ENCODE measurements at places on chromosomes 5 and 9. TPM values are rescaled to one million over a fixed set of nuclear protein-coding genes. Genes with fewer than 3 reads are reported as not detected.

DNA sequence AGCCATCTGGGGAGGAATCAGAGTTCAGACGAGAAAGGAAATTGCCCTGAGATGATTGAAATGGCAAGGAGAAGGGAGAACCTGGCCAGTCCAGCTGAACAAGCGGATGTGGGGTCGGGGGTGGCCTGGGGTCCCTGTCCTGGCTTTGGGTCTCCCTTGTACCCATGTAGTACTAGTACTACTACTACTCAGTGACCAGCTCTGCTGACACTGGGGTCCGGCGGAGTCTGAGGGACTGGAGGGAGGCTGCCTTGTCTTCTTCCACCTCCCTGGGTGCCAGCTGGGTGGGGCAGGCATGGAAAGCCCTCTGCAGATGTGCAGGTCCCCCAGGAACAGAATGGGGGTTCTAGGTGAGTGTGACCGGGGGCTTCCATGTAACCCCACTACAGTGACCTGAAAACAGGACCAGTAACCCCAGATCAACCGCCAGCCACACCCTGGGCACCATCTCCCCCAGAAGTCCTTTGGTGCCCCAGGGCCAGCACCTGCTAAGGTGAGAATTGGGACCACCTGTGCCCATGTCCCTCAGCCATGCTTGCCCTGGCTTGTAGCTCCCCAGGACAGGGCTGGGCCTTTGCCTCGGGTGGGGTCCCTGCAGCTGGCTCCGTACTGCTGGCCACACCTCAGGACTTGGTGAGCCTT lies 89.1 kb upstream of the COL5A1 start:
- H3K27me3 ChIP-seq = peaks cover 6% of the 10 kb centered on the region
- no peaks in the 10 kb centered on the region for H3K4me1 ChIP-seq
- no peak overlapping the region for H3K27ac ChIP-seq
- peak; percentile 73 for DNase-seq
- no peaks in the 10 kb centered on the region for H3K36me3 ChIP-seq

Gene ANGPTL2
- 103 TPM for total RNA-seq

Gene DRD1
- total RNA-seq = not detected

DNA sequence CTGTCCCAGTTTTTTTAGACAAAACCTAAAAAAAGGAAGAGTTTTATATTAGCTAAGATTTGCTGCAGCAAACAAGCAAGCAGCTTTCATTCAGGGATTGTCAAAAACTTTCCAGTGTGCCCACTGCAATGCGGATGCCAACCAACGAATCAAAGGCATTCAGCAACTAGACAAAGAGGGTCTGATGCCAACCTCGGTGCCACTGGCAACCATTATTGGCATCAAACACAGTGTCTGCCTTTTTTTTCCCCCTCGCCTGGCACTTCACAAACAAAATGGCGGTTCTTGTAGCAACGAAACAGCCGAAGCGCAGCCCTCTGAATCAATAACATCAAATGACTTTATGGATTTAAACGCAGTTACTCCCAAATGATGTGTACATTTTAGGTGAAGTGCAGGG lies 10.4 kb downstream of the NFIB start:
- no peak overlapping the region for H3K4me3 ChIP-seq
- no peak overlapping the region for H3K27ac ChIP-seq
- H3K27me3 ChIP-seq = no peaks in the 10 kb centered on the region
- no peaks in the 10 kb centered on the region for H3K4me1 ChIP-seq
- DNase-seq = no peak

Gene GRIA1
- 0.19 TPM for total RNA-seq

Gene HSPA5
- 162 TPM for total RNA-seq

Gene OGN
- total RNA-seq = 0.14 TPM

DNA sequence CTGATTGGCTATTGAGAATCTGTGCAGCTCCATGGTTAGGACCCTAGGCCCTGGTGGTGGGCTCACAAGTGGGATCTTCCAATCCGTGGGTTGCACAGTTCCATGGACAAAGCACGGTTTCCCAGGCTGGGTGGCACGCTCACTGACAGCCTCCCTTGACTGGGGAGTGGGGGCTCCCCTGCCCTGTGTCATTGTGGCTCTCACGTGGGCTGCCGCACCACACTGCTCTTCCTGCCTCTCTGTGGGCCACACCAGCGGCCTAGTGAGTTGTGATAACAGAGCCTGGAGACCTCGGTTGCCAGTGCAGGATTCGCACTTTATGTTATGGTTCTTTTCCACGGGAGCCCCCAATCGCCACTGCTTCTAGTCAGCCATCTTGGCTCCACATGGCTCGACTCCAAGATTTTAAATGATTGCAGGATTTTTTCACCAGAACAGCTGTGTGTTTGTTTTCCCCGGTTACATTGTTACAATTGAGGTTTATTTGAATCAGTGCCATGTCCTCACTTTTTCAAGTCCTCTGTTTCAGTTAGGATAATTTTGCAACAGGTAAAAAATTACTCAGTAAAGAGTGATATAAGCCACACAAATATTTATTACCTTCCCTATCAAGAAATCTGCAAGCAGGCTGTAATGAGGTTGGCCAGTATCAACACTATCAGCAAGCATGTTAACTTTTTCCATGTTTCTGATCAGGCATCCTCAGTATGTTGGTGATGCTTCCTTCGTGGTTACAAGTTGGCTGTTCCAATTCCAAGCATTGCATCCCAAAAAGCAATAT lies 253.8 kb downstream of the ZNF608 start:
- H3K27me3 ChIP-seq = no peaks in the 10 kb centered on the region
- H3K4me3 ChIP-seq = no peak overlapping the region
- H3K27ac ChIP-seq = no peak overlapping the region
- no peak for DNase-seq

- H3K4me1 ChIP-seq = peaks cover 13% of the 10 kb centered on the region
- DNase-seq = no peak
- H3K27ac ChIP-seq = no peak overlapping the region
Observed at GRCh38 chr9:133529457-133529856, 4.7 kb upstream of the MYMK start.

GRCh38 chr5:173591056-173591514 lies 25.4 kb downstream of the BOD1 start:
- DNase-seq = no peak
- no peaks in the 10 kb centered on the region for H3K36me3 ChIP-seq
- H3K4me1 ChIP-seq = no peaks in the 10 kb centered on the region

GRCh38 chr5:6644794-6645241 lies 11.6 kb downstream of the SRD5A1 start:
- DNase-seq = no peak
- H3K27me3 ChIP-seq = no peaks in the 10 kb centered on the region
- no peak overlapping the region for H3K27ac ChIP-seq
- no peaks in the 10 kb centered on the region for H3K36me3 ChIP-seq
- H3K4me3 ChIP-seq = no peak overlapping the region

Gene ITK
- total RNA-seq = 81.1 TPM

Gene NEUROG1
- total RNA-seq = not detected

GRCh38 chr9:269081-269711 lies 54.5 kb downstream of the DOCK8 start:
- peaks cover 21% of the 10 kb centered on the region for H3K36me3 ChIP-seq
- H3K27me3 ChIP-seq = no peaks in the 10 kb centered on the region
- no peak overlapping the region for H3K4me3 ChIP-seq
- H3K4me1 ChIP-seq = peaks cover 99% of the 10 kb centered on the region
- H3K27ac ChIP-seq = peak overlapping the region; percentile 95

- no peak overlapping the region for H3K27ac ChIP-seq
- peaks cover 6% of the 10 kb centered on the region for H3K4me1 ChIP-seq
- H3K27me3 ChIP-seq = peaks cover 6% of the 10 kb centered on the region
- no peak for DNase-seq
- H3K36me3 ChIP-seq = no peaks in the 10 kb centered on the region
Observed at GRCh38 chr9:98344581-98344980, 89.1 kb upstream of the TBC1D2 start.

GRCh38 chr5:136375920-136376319 lies 10.6 kb upstream of the TRPC7 start:
- no peaks in the 10 kb centered on the region for H3K36me3 ChIP-seq
- H3K27ac ChIP-seq = no peak overlapping the region
- no peaks in the 10 kb centered on the region for H3K27me3 ChIP-seq
- DNase-seq = no peak
- no peak overlapping the region for H3K4me3 ChIP-seq

Gene PRSS3
- not detected for total RNA-seq

DNA sequence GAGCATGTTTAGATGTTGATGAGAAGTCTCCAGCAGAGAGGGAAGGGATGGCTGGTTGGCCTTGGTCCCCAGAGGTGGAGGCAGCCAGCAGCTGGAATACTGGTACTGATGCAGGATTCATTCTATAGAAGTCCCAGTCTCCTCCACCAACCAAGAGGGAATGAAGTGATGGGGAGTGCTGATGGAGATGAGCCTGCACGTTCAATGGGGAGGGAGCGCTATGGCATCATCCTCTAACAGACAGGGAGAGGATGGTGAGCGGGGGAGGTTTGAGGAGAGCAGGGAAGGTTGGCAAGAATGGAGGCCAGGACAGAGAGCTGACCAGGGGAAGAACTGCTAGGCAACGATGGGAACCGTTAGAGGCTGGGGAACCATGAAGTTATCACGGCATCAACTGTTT lies 159.8 kb upstream of the MVB12B start:
- H3K27me3 ChIP-seq = no peaks in the 10 kb centered on the region
- peak; percentile 30 for DNase-seq
- H3K4me1 ChIP-seq = no peaks in the 10 kb centered on the region
- no peak overlapping the region for H3K27ac ChIP-seq
